Calu3 (cell line): ENCODE measurements at places on chromosomes 7 and 10. TPM values are rescaled to one million over a fixed set of nuclear protein-coding genes. Genes with fewer than 3 reads are reported as not detected.

DNA sequence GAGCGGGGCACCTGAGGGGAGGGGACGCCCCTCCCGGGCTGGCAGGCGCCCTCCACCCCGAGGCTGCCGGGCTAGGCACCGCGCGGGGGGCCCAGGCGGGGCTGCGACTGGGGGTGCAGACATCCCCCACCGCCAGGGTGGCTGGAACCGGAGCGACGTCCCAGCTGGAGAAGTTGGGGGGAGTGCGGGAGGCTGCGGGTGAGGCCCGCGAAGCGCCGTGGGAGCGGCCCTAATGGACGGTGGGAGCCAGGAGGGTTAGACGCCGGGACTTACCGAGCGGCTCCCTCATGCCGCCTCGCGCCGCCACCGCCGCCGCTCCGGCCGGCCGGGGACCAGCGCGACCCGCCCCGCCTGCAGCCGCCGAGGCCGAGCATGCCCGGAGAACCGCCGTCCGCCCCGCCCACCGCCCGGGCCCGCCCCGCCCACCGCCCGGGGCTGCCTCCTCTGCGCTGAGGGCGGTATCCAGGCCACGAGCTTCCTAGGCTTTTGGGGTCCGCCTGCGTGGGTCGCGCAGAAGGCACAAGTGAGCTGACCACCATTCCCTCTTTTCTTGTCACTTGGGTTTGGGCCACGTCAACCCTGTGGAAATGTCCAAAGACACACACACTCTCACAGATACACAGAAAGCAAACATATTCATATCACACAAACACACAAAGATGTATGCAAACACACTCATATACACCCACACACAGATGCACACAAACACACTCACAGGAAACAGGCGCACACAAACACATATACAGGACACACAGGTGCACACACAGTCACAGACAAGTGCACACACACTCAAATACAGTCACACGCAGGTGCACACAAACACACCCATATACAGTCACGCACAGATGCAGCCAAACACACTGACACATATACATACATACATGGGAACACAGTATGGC lies at the start of gene JCAD:
JCAD (minus strand) TSS at position 378 of the 899 bp plus-strand sequence. CDS start 11,774 bp downstream, outside the sequence.
- DNase-seq: peak; percentile 78

GRCh38 chr10:83289373-83289772 lies 849.9 kb upstream of the GHITM start:
- no peak for DNase-seq

FKBP6 gene
- not detected in 2 replicates for total RNA-seq

DNA sequence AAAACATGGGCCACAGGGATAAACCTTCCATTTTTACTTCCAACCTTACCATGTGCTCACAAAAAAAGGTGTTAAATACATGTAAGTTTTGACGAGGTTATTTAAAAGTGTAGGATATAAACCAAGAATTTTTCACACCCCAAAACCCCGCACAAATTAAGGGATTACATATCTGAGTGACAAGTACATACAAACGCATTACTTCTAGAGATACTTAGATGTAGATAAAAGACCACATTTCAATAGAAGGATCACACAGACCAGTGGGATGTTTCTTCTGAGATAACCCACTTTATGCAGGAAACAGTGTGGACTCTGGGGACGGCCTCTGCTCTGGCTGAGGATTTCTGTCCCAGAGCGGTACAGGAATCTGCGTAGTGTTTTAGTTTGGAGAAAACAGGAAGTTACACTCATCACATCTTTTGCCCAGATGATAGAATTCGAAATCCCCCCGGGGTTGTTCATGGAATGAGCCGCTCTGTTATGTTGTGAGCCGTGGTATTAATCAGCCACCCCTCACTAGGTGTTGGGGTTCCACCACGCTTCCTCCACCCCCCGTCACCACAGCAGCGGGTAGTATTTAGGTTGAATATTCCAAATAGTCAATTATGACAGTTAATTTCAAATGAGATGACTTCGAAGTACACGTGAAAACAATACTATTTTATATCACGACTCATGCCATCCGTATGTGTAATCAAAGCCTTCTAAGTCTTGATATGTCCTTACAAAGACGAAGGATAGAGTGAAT lies 1.3 kb upstream of the CUL1 start:
- DNase-seq: no peak

PGAM2 gene
- total RNA-seq: 0.87 TPM in 1 of 2 replicates, not detected in the other

- no peak for DNase-seq
These were observed 176.0 kb downstream of the EXOC4 start for GRCh38 chr7:133428876-133429275.

GRCh38 chr7:106047818-106048705 lies 64.0 kb downstream of the SYPL1 start:
- DNase-seq: no peak
